ENCODE measurements at places on chromosomes 13 and 19.
A peak's percentile ranks its signal among the peaks of the same experiment; 100 is the strongest.

DNA sequence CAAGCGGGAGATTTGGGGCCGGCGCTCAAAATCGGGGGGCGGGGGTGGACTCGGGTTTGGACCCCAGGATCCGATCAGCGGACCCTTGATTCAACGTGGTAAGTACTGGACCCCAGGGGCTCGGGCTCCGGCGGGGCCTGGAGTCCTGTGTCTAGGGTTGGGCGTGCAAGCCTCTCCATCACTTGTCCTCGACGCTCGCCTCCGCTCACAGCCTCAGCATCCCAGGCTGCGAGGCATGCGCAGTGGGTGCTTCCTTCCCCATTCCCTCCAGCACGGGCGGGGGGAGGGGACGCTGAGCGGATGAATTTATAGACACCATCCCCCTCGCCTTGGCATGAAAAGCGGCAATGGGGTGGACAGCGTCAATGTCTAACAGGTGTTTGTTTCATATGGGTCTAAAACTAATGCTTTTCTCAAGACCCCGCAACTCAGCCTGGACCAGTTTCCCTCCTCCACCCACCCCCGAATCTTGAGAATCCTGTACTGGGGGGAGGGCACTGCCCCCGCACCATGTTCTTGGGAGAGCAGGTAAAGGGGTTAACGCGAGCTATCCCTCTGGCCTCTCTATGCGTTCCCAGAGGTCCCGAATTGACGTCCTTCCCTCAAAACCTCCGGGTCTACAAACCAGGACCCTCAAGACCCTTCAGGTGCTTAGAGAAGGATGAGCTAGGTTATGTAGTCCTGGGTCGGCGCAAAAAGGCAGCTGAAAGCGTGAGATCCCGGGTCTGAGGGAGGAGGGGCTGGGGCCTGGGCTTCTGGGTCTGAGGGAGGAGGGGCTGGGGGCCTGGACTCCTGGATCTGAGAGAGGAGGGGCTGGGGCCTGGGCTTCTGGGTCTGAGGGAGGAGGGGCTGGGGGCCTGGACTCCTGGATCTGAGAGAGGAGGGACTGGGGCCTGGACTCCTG lies 579 bp downstream of the CPT1C start:
- peak overlapping the region; percentile 92 for H3K4me3 ChIP-seq
- H3K27ac ChIP-seq = peak overlapping the region; percentile 87
- H3K27me3 ChIP-seq = peaks cover 9% of the 10 kb centered on the region

DNA sequence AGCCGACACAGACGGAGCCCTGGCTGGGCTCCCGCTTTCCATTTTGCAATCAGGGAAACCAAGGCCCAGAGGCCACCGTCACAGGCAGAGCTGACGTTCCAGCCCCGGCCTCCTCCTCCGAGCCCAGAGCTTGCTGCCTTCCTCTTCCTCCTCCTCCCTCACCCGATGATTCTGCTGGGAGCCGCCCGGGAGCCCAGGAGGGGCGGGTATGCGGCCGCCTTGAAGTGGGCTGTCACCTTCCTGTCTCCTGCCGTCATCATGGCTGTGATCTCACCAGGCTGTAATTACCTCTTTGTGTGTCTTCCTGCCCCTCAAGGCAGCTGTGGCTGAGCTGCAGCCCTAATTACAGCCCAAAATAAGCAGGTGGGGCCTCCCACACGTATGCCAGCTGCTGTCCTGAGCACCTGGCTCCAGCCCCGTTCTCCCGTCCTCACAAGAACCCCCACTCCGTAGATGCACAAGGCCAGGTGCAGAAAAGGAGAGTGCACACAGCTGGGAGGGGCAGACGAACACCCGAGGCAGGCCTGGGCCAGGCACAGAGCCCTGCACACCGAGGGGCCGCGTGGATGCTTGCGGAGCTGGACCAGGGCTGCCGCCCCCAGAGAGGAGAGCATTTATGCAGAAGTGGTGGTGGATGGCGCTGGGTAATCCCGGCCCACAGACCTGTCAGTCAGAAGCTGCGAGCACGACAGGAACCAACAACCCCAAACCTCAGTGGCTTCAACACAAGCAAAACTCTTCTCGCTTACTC lies 4.0 kb downstream of the TPGS1 start:
- no peaks in the 10 kb centered on the region for H3K27me3 ChIP-seq
- peaks cover 4% of the 10 kb centered on the region for H3K36me3 ChIP-seq
- peak overlapping the region; percentile 98 for H3K27ac ChIP-seq
- peak overlapping the region; percentile 87 for H3K4me3 ChIP-seq
- DNase-seq = no peak
- peaks cover 25% of the 10 kb centered on the region for H3K4me1 ChIP-seq

DNA sequence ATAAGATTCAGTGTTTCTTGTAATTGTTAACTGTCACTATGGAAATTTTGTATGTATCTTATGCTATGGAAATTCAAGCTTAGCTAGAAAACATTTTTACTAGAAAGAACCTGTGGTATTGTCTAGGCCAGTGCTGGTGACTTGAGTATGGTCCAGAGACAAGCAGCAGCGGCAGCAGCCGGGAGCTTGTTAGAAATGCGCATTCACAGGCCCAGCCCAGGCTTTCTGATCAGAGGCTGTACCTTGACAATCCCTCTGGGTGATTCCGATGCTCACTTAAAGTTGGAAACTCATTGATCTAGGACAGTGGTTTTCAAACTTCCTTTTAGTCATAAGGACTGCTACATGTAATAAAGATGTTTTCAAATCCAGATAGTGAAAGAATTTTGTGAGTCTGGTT lies 287.4 kb downstream of the SHISA2 start:
- no peak for DNase-seq
- no peak overlapping the region for H3K27ac ChIP-seq
- peaks cover 23% of the 10 kb centered on the region for H3K4me1 ChIP-seq

GRCh38 chr13:24661713-24662112 lies 18.5 kb upstream of the ATP12A start:
- no peaks in the 10 kb centered on the region for H3K27me3 ChIP-seq
- no peak for DNase-seq
- no peak overlapping the region for H3K27ac ChIP-seq
- H3K36me3 ChIP-seq = no peaks in the 10 kb centered on the region
- H3K4me3 ChIP-seq = no peak overlapping the region

DNA sequence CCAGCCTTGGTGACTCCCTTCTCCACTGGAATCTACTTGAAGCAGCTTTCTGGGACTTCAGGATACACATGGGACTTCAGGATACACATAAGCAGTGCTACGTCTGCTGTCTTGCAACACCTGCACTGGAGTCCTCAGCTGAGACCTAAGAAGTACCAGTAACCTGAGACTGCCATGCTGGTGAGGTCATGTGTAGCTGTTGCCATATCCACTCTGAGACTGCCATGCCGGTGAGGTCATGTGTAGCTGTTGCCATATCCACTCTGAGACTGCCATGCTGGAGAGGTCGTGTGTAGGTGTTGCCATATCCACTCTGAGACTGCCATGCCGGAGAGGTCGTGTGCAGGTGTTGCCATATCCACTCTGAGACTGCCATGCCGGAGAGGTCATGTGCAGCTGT lies 937.9 kb downstream of the EFNB2 start:
- H3K36me3 ChIP-seq = no peaks in the 10 kb centered on the region
- no peak for DNase-seq
- no peaks in the 10 kb centered on the region for H3K27me3 ChIP-seq
- peaks cover 8% of the 10 kb centered on the region for H3K4me1 ChIP-seq
- no peak overlapping the region for H3K27ac ChIP-seq

DNA sequence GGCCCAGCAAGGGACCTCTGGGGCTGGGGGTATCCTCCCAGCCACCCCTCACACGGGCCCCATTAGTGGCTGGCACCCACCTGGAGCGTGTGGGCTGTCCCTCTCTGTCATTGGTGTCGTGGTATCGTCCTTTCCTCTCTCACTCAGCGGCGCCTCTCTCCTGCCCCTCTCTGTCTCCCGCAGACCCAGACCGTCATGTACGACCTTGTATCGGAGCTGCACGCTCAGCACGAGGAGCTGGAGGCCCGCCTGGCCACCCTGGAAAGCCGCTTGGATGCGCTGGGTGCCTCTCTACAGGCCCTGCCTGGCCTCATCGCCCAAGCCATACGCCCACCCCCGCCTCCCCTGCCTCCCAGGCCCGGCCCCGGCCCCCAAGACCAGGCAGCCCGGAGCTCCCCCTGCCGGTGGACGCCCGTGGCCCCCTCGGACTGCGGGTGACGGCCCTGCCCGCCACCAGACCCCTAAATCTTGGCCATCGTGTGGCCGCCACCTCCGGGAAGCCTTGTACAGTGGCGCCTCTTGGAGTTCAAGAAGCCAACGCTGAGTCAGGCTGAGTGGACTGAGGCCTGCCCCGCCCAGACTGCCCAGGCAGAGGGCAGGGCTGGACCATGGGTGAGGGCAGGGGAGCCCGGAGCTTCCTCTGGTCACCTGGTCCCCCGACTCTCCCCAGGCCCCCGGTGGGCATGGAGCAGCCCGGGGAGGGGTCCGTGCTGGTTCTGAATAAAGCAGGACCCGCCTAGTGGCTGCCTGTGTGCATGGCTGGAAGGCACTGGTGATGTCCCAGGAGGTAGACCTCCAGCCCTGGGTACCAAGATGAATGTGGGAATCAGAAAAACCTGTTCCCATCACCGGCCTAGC lies 9.8 kb upstream of the ARRDC2 start:
- no peaks in the 10 kb centered on the region for H3K36me3 ChIP-seq
- no peak overlapping the region for H3K4me3 ChIP-seq
- H3K4me1 ChIP-seq = no peaks in the 10 kb centered on the region
- DNase-seq = no peak

DNA sequence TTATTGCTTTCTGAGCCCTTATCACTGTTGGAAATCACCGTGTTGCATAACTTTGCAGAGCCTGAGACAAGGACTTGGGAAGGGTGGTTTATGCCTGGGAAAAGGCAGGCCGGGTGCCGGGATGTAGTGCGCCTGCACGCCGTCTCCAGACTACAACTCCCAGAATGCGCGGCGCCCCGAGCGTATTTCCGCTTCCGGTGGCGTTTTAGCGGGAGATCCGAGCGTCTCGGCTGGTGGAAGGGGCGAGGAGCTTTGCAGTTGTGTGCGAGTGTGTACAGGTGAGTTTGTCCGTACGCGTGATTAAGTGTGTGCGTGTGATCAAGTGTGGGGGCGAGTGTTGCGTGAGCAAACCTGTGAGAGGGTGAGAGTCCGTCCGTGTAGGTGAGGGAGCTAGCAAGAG lies 75.4 kb downstream of the PEG3 start:
- no peak overlapping the region for H3K27ac ChIP-seq
- H3K4me3 ChIP-seq = no peak overlapping the region
- H3K27me3 ChIP-seq = no peaks in the 10 kb centered on the region
- H3K36me3 ChIP-seq = no peaks in the 10 kb centered on the region
- no peaks in the 10 kb centered on the region for H3K4me1 ChIP-seq
- DNase-seq = no peak

- no peak overlapping the region for H3K4me3 ChIP-seq
- H3K36me3 ChIP-seq = no peaks in the 10 kb centered on the region
- H3K27ac ChIP-seq = no peak overlapping the region
- no peak for DNase-seq
- H3K27me3 ChIP-seq = peaks cover 35% of the 10 kb centered on the region
- H3K4me1 ChIP-seq = no peaks in the 10 kb centered on the region
These were observed 16.1 kb downstream of the PCDH8 start for GRCh38 chr13:52832313-52832712.

DNA sequence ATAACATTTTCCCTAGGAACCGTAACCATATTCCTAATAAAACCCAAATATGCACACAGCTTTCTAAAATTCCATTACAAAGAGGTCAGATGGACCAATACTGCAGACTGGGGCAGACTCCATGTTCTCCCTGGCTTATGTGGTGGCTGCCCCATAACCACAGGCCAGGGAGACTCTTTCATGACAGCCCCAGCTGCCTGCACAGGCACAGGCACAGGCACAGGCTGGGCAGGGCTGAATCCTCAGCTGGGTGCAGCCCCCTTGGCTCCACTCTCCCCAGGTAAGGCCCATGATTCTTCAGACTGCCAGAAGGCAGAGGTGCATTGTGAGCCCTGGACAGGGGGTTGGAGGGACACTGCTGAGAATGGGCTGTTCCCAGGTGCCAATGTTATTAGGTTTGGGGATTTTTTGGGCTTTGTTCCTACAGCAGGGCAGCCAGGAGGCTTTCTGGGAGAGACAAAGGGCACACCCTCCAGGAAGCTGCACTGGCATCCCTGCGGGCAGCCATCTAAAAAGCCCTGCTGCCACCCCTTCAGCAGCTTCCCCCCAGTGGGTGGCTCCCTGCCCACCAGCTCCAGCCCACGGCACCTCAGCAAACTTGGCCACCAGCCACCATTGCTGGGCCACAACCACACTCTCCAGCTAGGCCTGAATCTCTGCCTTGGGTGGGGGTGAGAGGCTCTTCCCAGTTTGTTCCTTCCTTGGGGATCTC lies 20.0 kb downstream of the DOCK9 start:
- no peaks in the 10 kb centered on the region for H3K36me3 ChIP-seq
- no peak overlapping the region for H3K27ac ChIP-seq
- no peak overlapping the region for H3K4me3 ChIP-seq
- H3K4me1 ChIP-seq = peaks cover 16% of the 10 kb centered on the region
- no peaks in the 10 kb centered on the region for H3K27me3 ChIP-seq

DNA sequence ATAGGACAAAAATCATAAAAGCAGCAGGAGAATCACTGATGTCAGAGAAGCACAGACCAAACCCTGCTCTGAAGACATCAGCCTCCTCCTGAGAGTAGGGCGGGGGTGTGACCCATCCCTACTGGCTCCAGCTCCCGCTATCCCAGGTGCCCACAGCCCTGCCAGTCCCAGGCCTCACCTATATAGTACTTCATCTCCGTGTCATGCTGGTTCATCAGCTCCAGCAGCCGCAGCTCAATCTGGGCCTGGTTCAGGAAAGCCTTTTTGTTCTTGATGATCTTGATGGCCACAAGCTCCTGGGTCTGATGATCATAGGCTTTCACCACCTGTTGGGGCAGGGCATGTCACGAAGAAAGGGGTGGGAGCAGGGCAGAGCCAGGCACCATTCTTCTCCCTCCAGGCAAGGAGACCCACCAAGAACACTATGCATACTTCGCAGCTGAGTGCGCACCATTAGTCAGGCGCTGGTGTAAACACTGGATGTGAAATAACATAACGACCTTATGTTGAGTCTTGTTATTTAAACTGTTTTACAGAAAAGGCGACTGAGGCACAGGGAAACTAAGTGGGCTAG lies 4.2 kb downstream of the DYRK1B start:
- no peaks in the 10 kb centered on the region for H3K27me3 ChIP-seq
- DNase-seq = no peak
- H3K4me1 ChIP-seq = peaks cover 23% of the 10 kb centered on the region
- H3K4me3 ChIP-seq = no peak overlapping the region
- no peak overlapping the region for H3K27ac ChIP-seq

DNA sequence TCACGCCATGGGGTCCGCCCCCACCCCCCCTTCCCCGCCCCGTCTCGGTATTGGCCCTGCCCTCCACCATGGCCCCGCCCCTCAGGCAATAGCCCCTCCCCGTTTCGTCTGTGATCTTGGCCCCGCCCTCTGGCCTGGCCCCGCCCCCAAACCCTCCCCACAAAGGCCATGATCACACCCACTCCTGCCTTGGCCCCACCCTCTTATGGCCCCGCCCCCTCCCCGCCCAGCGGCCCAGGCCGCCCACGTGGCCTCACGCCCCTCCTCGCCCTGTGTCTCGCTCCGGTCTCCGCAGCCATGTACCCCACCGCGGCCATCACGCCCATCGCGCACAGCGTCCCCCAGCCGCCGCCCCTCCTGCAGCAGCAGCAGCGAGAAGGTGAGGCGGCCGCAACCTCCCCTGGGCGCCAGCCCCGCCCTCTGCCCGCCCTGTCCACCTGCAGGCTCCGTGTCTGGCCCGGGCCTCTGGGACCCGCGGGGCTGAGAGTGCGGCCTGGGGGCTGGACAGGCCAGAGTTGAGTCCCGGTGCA lies 61.3 kb downstream of the CELF5 start:
- no peaks in the 10 kb centered on the region for H3K4me1 ChIP-seq
- no peak for DNase-seq
- no peak overlapping the region for H3K27ac ChIP-seq
- H3K4me3 ChIP-seq = peak overlapping the region; percentile 64

Measured in type B pancreatic cell (in vitro differentiated cells).